ENCODE measurements at places on chromosomes 5 and 9. TPM values are rescaled to one million over a fixed set of nuclear protein-coding genes. Genes with fewer than 3 reads are reported as not detected.

The ITK gene
- 3.9 TPM for polyA plus RNA-seq

The CAVIN4 gene
- polyA plus RNA-seq, result not detected

The INSL4 gene
- polyA plus RNA-seq, result not detected

The TAF1L gene
- not detected for polyA plus RNA-seq

The PTPRD gene
- polyA plus RNA-seq, result not detected

The CCL21 gene
- not detected for polyA plus RNA-seq

The FST gene
- polyA plus RNA-seq, result not detected

The CCIN gene
- 0.50 TPM for polyA plus RNA-seq

The ABCA1 gene
- polyA plus RNA-seq, result 5.2 TPM

The DPH7 gene
- polyA plus RNA-seq, result 105 TPM

The PPP3R2 gene
- not detected for polyA plus RNA-seq

The HAVCR2 gene
- polyA plus RNA-seq, result 0.64 TPM

The RFK gene
- polyA plus RNA-seq, result 3.4 TPM

The TEX48 gene
- polyA plus RNA-seq, result not detected

The SLC45A2 gene
- polyA plus RNA-seq, result not detected

The ANKS6 gene
- 9.8 TPM for polyA plus RNA-seq

The DOCK2 gene
- 112 TPM for polyA plus RNA-seq

The ZNF79 gene
- polyA plus RNA-seq, result 3.3 TPM

DNA sequence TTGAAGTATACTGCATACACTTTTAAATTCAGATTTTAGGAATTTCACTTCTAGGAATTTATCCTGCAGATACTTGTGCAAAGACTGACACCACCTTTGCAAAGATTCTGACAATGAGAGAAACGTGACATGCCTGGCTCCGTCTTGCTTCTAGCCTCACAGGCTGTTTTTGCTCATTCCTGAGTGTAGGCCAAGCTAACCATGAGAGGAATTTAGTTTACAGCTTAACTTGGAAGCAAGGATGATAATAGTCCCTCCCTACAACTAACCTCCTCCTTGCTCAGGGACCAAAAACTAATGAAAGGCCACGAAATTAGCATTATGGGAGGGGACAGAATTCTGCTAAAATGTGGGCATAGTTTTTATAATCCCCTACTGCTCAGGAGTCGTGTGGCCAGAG lies 31.1 kb downstream of the C5orf22 start:
- no peak for DNase-seq

GRCh38 chr9:135887585-135888050 lies 19.7 kb downstream of the CAMSAP1 start:
- peak; percentile 72 for DNase-seq

DNA sequence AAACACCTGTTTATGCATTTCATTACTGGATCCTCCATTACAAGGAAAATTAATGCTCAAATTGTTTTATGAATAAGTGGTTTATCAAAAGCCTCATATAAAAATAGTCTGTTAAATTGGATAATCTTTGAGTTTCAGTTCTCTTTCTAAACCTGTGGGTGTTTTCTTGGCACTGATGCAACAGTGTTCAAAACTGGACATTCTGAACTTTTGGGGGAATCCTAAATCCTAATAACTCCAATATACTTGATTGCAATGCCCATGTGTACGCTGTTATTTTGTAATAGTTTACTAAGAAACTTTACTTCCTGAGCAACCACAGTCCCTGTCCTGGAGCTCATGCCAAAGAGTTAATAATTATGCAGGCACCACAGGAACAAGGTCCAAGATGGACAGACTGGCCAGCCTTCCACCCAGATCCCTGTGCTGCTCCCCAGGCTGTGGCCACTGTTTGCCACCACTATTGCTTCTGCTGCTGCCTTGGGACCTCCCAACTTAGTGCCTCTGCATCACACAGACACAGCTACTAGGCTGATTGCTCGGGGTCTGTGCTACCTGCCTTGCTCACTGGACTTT lies 14.0 kb downstream of the IRGM start:
- no peak for DNase-seq

GRCh38 chr5:142958944-142959682 lies 188.9 kb downstream of the ARHGAP26 start:
- DNase-seq, result no peak

GRCh38 chr9:37229882-37230482 lies 109.6 kb downstream of the ZCCHC7 start:
- no peak for DNase-seq

GRCh38 chr5:6902597-6902996 lies 189.4 kb downstream of the TENT4A start:
- DNase-seq, result peak; percentile 4

GRCh38 chr5:76415855-76416254 lies 12.8 kb downstream of the IQGAP2 start:
- DNase-seq, result no peak

DNA sequence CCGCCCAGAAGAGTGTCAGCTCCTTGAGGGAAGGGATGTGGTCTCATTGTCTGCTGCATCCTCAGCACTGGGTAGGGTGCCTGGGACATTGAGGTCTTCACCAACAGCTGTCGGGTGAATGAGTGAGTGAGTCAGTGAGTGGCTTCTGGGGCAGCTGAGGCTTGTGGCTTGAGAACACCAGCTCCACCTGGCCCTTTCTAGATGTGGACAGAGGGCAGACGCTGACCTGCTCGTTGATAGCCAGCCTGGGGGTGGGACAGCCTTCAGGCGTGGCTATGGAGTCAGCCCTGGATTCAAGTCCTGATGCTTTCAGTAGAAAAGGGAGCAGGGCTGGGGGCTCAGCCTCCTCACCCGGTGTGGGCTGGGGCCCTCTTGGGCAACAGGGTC lies 215.1 kb downstream of the C9orf50 start:
- no peak for DNase-seq

DNA sequence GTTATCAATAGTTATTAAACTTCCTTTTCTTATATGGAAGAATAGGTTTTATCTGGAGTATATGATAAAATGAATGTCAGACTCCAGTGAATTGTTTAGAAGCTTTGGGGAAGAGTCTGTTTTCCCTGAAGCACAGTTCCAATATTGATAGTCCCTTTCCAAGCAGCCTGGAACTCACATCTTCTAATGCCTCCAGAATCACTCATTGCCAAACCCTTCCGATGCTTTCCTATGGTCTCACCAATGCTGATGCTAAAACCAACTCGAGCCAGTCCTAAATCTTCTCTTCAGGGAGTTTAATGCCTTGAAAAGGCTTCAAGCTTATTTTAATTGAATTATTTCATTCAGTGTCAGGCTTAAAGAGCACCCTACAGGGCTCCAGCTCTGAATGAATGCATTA lies 121.2 kb downstream of the PTTG1 start:
- no peak for DNase-seq

- peak; percentile 31 for DNase-seq
Measured at GRCh38 chr5:172881691-172882370, 47.8 kb downstream of the ERGIC1 start.

DNA sequence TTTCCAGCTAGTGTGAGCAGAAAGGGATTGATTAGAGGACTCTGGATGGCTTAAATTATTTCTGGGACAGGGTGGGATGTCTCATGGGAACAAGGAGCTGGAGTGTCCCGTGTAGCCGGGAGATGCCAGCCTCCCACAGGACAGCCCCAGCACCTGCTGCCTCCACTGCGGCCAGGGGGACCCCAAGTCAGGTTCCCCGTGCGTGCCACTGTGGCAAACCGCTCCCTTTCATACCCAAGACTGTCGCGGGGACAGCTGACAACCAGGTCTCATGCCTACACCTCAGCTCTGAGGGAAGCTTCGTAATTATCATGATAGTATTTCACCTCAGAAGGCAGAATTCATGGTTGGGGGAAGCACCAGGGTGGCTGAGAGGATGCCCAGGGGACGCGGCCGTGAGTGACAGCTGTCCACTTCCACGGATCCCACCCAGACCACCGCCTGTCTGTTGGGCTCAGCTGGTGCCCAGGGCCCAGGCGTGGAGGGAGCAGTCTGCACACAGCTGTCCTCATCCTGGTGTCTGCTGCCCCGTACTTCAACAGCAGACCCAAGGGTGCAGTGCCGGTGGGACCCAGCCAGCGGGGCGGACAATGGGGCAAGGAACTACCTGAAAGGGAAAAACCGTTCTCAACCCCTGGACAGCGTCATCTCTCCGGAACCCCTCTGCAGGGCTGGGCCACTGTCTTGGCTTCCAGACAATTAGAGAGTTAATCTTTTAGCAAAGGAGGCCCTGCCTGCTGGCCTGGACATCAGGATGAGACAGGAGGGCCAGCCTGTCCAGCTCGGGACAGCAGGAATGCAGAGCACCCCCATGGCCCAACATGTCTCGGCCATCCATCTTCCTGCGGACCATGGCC lies 166.9 kb downstream of the OLFM1 start:
- DNase-seq, result no peak

- DNase-seq, result no peak
Measured at GRCh38 chr9:4116071-4116581, 183.7 kb downstream of the GLIS3 start.

GRCh38 chr9:110027671-110028081 lies 180.3 kb downstream of the C9orf152 start:
- DNase-seq, result no peak

DNA sequence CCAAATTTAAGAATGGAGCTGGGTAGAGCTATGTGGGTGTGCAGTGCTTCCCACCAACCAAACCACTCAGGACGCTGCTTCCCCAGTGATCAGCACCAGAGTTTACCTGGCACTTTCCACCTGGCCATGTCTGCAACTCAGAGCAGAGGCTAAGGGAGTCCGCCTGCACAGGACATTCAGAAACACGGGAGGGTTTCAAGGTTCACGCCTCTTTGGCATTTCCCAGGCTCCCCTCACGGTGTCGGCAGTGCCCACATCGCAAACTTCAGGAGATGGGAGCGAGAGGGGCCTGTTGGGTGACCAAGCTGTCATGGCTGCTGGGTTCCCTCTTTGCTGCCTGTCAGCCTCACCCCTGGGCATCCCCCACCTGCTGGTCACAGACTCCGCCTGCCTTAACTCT lies 161.5 kb downstream of the NXNL2 start:
- DNase-seq, result no peak

- no peak for DNase-seq
Measured at GRCh38 chr5:167472566-167473108, 818.8 kb upstream of the WWC1 start.

GRCh38 chr9:69898714-69899209 lies 78.1 kb downstream of the CFAP95 start:
- DNase-seq, result no peak

- no peak for DNase-seq
Measured at GRCh38 chr5:96381526-96381925, 51.5 kb downstream of the PCSK1 start.

DNA sequence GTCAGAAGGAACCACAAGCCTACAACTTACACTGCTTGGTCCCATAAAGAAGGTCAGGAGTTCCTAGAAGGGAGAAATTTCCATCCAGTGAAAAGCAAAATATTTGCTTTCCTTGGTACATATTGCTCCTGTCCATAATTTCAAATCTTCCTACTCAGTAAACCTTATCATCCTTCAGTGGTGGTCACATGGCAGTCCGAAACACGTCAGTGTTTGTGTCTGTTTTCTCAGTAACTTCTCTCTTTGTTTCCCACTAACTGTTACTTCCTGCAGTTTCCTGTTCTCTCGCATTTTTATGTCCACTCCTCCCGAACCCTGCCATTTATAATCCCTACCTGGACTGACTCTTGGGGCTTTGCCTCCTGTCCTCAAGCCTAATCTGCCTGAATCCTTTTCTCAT lies 129.1 kb downstream of the FANCC start:
- DNase-seq, result no peak

GRCh38 chr5:91018200-91018599 lies 364.9 kb downstream of the ARRDC3 start:
- DNase-seq, result no peak

GRCh38 chr9:38671748-38672147 lies 48.2 kb downstream of the FAM240B start:
- DNase-seq, result no peak

GRCh38 chr5:85278193-85278592 lies 893.5 kb upstream of the EDIL3 start:
- DNase-seq, result no peak

DNA sequence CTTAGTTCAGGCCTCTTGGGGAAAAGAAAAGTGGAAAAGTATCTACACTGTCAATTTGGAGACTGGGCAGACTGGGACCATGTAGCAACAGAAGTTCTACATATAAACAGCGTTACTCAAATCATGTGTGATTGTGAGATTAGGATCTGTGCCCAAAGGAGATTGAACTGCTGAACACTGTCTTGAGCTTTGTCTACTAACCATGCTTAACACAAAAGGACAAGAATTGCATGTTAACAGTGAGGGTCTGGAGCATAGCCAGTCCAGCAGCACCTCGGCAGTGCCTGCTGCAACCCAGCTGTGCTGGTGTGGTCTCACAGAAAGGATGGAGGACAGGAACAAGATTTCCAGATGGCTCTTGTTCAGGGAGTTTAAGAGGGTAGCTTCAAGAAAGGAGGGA lies 5.7 kb downstream of the PAM start:
- no peak for DNase-seq

GRCh38 chr9:79616971-79617370 lies 45.2 kb downstream of the TLE4 start:
- no peak for DNase-seq

DNA sequence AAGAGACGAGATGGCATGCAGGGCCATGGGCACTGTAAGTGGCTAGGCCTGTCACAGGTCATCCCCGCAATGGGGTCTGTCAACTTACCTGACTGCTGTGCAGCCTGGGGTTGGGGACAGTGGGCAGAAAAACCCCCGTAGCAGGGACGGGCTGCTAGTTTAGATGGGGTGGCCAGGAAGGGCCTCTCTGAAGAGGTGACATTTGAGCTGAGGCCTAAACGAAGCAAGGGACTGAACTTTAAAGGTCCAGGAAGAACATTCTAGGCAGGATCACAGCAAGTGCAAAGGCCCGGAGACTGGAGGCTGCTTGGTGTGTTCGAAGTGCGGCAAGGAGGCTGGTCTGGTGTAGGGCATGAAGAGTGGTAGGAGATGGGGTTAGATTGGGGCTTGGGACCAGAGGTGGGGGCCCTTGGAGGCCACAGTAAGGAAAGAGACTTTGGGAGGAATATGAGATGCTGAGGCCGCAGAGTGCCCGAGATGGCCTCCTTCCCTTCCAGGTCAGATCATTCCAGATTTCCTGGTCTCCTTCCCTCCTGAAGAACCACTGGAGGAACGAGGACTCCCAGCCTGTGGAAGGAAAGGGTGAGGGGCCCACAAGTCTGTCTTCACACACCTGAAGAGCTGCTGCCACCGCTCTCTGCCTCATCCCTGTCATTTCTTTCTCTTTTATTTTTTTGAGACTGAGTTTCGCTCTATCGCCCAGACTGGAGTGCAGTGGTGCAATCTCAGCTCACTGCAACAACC lies 37.9 kb upstream of the SH3PXD2B start:
- no peak for DNase-seq

DNA sequence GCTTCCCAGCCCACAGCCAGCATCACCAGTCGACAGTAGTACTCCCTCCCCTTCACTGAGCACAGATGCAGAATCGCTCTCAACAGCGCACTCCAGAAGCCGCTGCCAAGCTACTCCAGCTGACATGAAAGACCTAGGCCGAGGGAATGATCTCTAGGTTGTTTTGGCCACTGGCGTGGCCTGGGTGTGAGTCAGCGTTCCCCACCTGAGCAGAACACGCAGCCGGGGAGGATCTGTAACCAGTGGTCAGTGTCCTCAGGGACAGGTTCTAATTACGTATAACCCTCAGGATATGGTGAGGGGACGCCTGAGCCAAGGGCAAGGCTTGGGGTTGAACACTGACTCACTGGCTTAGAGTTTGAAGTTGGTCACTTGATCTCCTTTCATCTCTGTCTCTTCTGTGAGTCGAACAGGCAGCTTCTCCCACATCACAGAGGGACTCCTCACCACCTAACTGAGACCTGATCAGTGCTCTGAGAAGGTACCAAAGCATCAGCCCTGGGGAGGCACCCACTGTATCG lies 76.9 kb upstream of the IL17B start:
- no peak for DNase-seq

GRCh38 chr5:139884144-139884543 lies 88.5 kb downstream of the PSD2 start:
- no peak for DNase-seq

- no peak for DNase-seq
Measured at GRCh38 chr5:1336749-1337488, 8.0 kb downstream of the CLPTM1L start.

Measured in B cell (primary cell).